ENCODE measurements at places on chromosomes 12 and 14.

DNA sequence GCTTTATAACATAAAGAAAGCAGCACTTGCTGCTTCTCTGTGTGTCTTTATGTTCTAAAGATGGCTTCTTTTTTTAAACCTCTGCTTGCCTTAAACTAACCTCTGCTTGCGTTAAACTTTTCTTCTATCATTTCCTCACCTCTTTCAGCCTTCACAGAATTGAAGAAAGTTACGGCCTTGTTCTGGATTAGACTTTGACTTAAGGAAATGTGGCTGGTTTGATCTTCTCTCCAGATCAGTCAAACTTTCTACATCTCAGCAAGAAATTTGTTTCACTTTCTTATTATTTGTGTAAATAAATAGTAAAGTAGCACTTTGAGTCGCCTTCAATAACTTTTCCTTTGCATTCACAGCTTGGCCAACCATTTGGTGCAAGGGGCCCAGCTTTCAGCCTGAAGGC, 64.2 kb downstream of the CMAS start:
- no peak for DNase-seq

GRCh38 chr12:57360468-57360867, 70.4 kb downstream of the R3HDM2 start:
- DNase-seq, result no peak

DNA sequence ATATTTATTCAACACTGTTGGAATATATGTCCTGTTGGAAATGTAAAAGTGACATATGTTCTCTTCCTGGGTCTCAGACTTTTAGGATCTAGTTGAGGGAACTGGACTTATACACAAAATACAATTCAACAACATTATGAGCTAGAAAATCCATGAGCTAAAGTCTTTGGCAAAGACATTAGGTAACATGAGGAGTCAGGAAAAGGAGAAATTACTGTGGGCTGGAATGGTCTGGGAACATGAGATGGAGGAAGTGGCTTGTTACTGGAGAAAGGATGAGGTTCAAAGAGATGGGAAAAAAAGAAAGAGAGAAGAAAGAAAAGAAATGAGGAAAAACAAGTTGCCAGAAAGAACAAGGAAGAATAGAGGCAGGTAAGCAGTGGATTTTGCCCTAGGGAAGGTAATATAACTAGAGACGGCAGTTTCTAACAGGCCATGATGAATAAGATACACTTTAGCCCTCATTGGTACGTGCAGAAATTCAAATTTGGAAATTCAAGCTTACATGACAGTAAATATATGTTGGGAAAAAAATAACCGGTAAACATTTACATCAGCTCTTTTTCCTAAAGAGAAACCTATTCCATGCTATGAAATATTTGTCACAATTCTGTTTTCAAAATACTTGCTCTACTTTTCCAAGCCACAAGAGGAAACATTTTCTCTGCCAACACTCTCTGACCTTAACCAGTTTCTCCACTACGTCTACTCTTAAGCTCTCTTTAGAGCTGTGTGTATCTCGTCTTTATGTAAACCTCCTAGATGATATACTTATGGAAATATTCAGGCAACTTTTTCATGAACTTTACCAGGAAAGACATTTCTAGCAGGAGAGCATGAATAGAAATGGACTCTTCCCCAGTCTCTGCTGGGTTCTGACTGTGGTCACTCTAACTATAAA, 268.8 kb upstream of the BTG1 start:
- DNase-seq, result no peak

DNA sequence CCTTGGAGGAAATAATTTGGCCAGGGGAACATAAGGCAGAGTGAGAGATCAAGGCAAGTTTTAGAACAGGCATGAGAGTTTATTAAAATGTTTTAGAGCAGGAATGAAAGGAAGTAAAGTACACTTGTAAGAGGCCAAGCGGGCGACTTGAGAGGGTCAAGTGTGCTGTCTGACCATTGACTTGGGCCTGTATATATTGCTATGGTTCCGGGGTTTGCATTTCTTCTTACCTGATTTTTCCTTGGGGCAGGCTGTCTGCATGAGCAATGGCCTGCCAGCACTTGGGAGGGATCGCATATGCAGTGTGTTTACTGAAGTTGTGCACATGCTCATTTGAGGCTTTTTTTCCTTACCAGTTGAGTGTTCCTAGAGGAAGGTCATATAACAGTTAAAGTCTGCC, 214.8 kb downstream of the FUT8 start:
- no peak for DNase-seq

DNA sequence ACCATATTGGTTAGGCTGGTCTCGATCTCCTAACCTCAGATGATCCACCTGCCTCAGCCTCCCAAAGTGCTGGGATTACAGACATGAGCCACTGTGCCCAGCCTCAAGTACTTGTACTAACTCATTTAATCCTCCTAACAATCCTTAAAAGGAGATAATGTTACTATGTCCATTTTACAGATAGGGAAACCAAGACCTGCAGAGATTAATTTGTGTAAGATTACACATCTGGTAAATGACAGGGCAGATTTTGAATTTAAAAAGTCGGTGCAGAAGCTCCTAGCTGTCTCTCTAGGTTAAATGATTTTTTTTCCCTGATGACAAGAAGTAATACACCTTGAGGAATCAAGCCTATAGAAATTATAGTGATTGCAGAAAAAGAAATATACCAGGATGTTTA, 13.7 kb upstream of the HECTD1 start:
- DNase-seq, result no peak

- DNase-seq, result no peak
Measured at GRCh38 chr14:61876362-61877034, 114.3 kb downstream of the SNAPC1 start.

GRCh38 chr12:117188961-117189724, 1.1 kb downstream of the FBXO21 start:
- DNase-seq, result no peak

GRCh38 chr12:117587631-117588287, 226.3 kb upstream of the NOS1 start:
- DNase-seq, result peak; percentile 9

GRCh38 chr12:78562368-78563205, 302.0 kb upstream of the SYT1 start:
- no peak for DNase-seq

GRCh38 chr12:13023811-13024530, 20.2 kb upstream of the FAM234B start:
- no peak for DNase-seq
